ENCODE measurements at places on chromosomes 13 and 19. TPM values are rescaled to one million over a fixed set of nuclear protein-coding genes. Genes with fewer than 3 reads are reported as not detected.
A peak's percentile ranks its signal among the peaks of the same experiment; 100 is the strongest.

The FBXO46 gene
- 48.3 TPM for total RNA-seq

The CARM1 gene
- 30.8 TPM for total RNA-seq

The ANO8 gene
- total RNA-seq = 25.0 TPM

The PSG2 gene
- total RNA-seq = not detected

The SIGLECL1 gene
- total RNA-seq = not detected

The ANGPTL8 gene
- total RNA-seq = not detected

The ATXN8OS gene
- not detected for total RNA-seq

- no peaks in the 10 kb centered on the region for H3K36me3 ChIP-seq
- no peak for DNase-seq
- H3K27ac ChIP-seq = no peak overlapping the region
- no peaks in the 10 kb centered on the region for H3K4me1 ChIP-seq
These were observed 823.9 kb upstream of the SLITRK1 start for GRCh38 chr13:84705982-84706710.

DNA sequence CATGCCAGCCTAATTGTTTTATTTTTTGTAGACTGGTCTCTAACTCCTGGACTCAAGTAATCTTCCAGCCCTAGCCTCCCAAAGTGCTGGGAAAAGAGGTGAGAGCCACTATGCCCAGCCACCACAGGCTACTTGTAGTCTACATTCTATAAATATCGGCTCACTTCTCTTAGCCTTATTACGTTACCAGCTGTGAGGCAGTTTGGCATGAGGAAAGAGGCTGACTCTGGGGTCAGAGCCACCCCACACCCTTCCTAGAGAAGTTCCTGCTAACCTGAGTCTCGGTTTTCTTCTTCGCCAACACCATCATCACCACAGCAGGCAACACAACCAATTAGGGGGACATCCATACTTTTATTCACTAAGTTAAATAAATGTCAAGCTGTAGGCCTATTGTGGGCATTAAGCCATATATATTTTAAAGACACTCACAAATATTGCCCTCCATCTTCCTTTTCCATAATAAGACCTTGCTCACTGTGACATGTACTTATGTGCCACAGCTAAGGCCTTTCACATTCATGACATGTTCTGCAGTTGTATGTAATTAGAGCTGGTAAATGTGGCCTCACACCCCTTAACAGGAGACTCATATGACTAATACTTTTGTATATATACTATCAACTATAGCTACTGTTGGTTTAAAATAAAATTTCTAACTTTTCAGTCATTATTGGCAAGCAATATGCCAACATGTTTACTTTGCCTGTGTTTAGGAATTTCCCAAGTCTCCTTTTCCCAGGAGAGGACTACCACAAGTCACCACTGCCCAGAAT is 5.7 kb downstream of the SLC25A30 start:
- H3K27me3 ChIP-seq = no peaks in the 10 kb centered on the region
- peaks cover 6% of the 10 kb centered on the region for H3K4me1 ChIP-seq
- DNase-seq = no peak

- no peaks in the 10 kb centered on the region for H3K27me3 ChIP-seq
- DNase-seq = peak; percentile 58
- H3K4me3 ChIP-seq = no peak overlapping the region
- no peaks in the 10 kb centered on the region for H3K36me3 ChIP-seq
- peaks cover 25% of the 10 kb centered on the region for H3K4me1 ChIP-seq
These were observed 20.1 kb downstream of the SLC27A1 start for GRCh38 chr19:17490411-17490810.

DNA sequence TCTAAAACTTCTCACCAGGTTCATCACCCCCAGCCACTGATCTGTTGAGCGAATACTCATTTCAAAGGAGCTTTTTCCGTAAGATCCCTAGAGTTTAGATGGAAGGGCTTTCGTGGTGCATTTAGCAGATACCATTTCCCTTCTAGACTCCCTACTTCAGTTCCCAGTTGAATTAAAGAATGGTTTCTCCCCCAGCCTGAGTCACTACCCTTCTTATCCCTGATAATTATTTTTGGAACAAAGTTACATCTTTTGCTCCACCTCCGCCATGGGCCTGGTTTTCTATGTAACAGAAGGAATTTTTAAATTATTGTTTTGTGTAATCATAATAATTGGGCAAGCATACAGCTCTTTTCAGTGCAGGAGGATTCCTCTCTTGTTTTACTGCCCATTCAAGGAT is 22.0 kb downstream of the USPL1 start:
- H3K36me3 ChIP-seq = peaks cover 45% of the 10 kb centered on the region
- no peak overlapping the region for H3K4me3 ChIP-seq
- no peaks in the 10 kb centered on the region for H3K27me3 ChIP-seq
- DNase-seq = no peak
- H3K4me1 ChIP-seq = peaks cover 2% of the 10 kb centered on the region

- no peak overlapping the region for H3K27ac ChIP-seq
- no peaks in the 10 kb centered on the region for H3K4me1 ChIP-seq
These were observed 293.8 kb downstream of the TSHZ3 start for GRCh38 chr19:31055454-31055853.

DNA sequence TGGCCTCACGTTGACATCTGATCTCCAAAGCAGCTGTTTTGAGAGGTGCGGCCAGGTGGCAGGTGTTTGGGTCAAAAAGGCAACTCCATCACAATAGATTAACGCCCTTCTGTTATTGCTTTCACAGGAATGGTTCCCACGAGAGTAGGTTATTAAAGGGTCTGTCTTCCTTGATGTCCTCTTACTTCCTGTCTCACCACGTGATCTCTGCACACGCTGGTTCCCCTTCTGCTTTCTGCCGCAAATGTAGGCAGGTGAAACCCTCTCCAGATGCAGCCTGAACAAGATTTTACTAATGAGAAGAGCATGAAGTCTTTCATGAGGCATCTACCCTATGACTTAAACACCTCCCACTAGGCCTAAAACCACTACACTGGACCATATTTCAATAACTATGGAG is 22.8 kb upstream of the ZNF564 start:
- H3K36me3 ChIP-seq = no peaks in the 10 kb centered on the region
- peaks cover 9% of the 10 kb centered on the region for H3K4me1 ChIP-seq
- H3K27me3 ChIP-seq = no peaks in the 10 kb centered on the region
- no peak overlapping the region for H3K27ac ChIP-seq
- no peak for DNase-seq
- no peak overlapping the region for H3K4me3 ChIP-seq

DNA sequence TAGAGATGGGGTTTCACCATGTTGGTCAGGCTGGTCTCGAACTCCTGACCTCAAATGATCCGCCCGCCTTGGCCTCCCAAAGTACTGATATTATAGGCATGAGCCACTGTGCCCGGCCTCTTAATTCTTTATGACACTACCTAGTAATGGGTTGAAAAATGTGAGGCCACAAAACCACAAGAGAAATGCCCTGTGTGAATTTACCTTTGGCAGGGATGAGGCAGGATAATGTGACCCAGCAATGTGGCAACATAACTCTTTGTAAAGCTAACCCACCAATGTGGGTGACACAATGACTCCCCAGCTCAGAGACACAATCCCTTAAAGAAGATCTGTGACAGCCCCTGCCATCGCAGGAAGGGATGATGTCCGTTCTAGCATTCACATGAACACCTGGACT is 533.1 kb downstream of the KLF5 start:
- peaks cover 2% of the 10 kb centered on the region for H3K4me1 ChIP-seq
- no peak for DNase-seq
- H3K4me3 ChIP-seq = no peak overlapping the region
- no peak overlapping the region for H3K27ac ChIP-seq

DNA sequence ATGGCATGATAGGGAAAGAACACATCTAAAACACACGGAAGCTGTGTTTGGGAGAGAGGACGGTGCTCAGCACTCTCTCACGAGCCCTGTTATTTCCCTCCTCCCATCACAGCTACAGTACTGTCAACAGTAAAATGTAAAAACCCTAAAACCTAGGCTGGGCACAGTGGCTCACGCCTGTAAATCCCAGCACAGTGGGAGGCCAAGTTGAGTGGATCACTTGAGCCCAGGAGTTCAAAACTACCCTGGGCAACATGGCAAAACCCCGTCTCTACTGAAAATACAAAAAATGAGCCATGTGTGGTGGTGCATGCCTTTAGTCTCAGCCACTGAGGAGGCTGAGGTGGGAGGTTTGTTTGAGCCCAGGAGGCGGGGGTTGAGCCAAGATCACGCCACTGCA is 54.8 kb downstream of the FOXO1 start:
- no peak for DNase-seq
- H3K4me3 ChIP-seq = no peak overlapping the region
- no peaks in the 10 kb centered on the region for H3K27me3 ChIP-seq

DNA sequence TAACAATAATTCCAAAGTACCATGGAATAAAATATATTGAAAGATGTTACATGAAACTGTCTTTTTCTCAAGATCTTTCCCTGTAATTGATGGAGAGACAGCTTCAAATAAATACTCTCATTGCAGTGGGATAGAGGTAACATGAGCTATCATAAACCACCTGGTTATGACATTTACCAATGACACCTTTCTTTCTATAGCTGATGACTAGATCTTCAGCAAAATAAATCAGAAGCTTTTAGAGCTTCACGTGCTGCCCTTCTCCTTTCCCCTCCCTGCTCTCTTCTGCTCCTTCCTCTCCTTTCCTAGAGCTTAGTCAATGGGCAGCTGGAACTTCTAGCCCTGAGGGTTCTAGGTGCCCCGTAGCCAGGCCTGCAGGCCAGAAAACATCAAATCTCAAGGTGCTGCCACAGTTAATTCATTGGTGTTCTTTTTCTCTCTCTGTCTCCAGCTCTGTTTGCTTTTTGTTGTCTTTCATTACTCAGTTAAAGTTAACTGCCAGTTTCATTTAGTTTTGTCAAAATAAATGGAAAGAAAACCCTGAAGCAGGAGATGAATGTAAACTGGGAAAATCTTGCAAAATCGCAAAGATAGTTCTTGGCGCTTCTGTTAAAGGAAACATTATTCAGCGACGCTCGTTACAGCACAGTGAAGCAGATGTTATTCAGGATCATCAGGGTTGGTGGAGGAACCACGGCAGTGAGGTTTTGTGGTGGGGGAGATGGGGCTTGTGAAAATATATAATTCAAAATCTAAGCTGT is 8.3 kb upstream of the METTL21C start:
- H3K36me3 ChIP-seq = no peaks in the 10 kb centered on the region
- DNase-seq = no peak
- no peak overlapping the region for H3K4me3 ChIP-seq
- no peaks in the 10 kb centered on the region for H3K4me1 ChIP-seq

- H3K27ac ChIP-seq = no peak overlapping the region
- H3K4me3 ChIP-seq = no peak overlapping the region
These were observed 329.9 kb downstream of the FOXO1 start for GRCh38 chr13:40336228-40337221.

DNA sequence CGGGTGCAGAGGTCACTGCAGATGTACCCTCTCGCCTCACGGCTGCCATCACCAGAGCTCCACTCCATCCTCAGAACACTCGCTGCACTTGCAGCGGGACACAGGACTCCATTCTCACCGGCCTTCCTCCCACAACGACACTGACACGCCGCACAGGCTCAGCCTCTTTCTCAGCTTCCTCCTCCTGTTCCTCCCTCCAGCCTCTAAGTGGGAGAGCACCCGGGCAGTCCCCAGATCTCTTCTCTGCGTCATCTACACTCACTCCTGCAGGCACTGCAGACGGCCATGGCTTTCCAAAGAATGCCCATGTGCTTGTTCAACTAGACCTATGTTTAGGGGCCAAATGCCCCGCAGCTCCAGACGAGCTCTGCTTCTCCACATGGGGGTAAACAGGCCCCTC is 14.3 kb upstream of the FKRP start:
- H3K27me3 ChIP-seq = no peaks in the 10 kb centered on the region
- peaks cover 14% of the 10 kb centered on the region for H3K36me3 ChIP-seq

- peaks cover 9% of the 10 kb centered on the region for H3K36me3 ChIP-seq
- no peaks in the 10 kb centered on the region for H3K27me3 ChIP-seq
- peak; percentile 61 for DNase-seq
These were observed 375 bp downstream of the ANKRD10 start for GRCh38 chr13:110914331-110915056.

DNA sequence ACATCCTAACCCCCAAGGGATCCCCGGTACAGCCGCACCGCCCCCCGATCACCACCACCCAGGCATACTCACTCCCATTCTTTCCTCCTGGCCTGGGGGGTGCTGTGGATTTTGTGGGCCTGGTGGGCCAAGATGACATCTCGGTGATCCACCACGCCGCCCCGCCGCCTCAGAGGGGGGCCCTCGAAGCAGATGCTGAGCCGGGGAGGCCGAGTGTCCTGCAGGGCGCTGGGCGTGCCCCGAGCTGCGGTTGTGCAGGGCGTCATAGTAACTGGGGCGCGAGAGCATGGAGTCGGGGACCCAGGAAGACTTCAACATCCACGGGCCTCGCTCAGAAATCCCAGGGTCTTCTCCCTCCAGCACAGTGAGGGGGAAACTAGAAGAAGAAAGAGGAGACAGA is 93.4 kb upstream of the CACNA1A start:
- H3K36me3 ChIP-seq = no peaks in the 10 kb centered on the region
- DNase-seq = no peak
- no peak overlapping the region for H3K27ac ChIP-seq
- peaks cover 2% of the 10 kb centered on the region for H3K27me3 ChIP-seq

DNA sequence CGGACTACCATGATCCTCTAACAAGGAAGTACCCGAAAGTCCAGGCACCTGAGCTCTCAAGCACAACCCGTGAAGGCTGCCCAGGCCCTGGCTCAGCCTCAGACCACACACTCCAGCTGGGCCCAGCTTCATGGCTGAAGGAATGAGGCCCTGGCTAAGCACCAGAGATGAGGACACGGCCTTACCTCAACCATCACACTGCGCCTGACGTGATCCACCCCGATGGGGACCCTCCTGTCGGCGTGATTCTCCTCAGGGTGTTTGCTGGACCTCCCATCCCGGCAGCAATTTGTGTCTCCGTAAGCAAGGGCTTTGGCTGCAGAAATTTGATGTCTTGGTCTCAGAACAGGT is 56.5 kb downstream of the F2RL3 start:
- no peaks in the 10 kb centered on the region for H3K4me1 ChIP-seq
- no peak overlapping the region for H3K4me3 ChIP-seq
- no peaks in the 10 kb centered on the region for H3K36me3 ChIP-seq
- no peak overlapping the region for H3K27ac ChIP-seq
- no peak for DNase-seq

GRCh38 chr19:6048793-6049405 is 61.4 kb downstream of the RFX2 start:
- H3K27me3 ChIP-seq = no peaks in the 10 kb centered on the region
- peak; percentile 59 for DNase-seq
- peaks cover 3% of the 10 kb centered on the region for H3K4me1 ChIP-seq
- peaks cover 3% of the 10 kb centered on the region for H3K36me3 ChIP-seq

DNA sequence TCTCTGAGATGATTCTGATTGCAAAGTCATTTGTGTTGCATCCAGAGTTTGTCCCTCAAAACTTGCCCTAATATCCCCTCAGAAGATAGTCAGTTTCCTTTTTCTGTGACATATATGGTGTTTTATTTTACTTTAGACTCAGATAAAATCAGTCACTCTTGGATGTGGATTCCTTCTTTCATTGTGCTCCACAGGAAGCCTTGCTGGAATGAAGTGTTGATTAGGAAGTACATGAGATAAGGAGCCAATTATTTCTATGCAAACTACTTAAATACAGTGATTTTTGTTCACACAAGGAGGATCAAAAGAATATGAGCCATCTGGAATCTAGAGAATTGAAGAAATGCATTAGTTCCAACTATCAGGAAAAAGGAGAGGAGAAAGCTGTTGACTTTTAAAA is 107.6 kb upstream of the RXFP2 start:
- H3K36me3 ChIP-seq = no peaks in the 10 kb centered on the region
- no peak overlapping the region for H3K4me3 ChIP-seq
- no peaks in the 10 kb centered on the region for H3K4me1 ChIP-seq

All from T-cell (primary cell).